Anterior cingulate cortex (tissue), 58 donors: ENCODE measurements at places on chromosomes 2 and 18.

GRCh38 chr18:46155641-46156051 lies 51.5 kb downstream of the HAUS1 start:
- DNase-seq: no peak

- no peak for DNase-seq
Observed at GRCh38 chr2:44722026-44722625, 219.4 kb upstream of the SIX3 start.

DNA sequence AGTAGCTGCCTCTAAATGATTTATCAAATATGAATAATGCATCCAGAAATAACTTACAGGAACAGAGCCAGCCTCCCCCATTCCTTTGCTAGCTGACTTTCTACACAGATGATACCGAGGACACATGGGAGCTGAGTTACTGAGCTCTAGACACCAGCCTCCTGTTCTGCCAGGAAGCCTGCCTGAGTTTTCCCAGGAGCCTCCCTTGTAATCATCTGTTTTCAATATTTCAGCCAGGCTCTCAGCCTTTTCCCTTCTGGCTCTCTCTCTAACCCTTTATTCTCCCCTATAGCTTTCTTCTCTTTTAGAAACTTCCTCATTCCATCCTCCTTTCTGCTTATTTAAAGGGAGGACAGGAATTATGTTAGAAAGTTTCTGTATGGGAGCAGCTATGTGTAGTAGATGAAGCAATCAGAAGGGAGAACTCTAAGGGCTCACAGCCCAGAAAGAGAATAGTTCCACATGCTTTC lies 911.6 kb downstream of the TDRD15 start:
- no peak for DNase-seq

- DNase-seq: no peak
Observed at GRCh38 chr2:210533389-210533788, 23.0 kb upstream of the CPS1 start.

GRCh38 chr2:19818543-19818942 lies 83.2 kb downstream of the TTC32 start:
- no peak for DNase-seq

DNA sequence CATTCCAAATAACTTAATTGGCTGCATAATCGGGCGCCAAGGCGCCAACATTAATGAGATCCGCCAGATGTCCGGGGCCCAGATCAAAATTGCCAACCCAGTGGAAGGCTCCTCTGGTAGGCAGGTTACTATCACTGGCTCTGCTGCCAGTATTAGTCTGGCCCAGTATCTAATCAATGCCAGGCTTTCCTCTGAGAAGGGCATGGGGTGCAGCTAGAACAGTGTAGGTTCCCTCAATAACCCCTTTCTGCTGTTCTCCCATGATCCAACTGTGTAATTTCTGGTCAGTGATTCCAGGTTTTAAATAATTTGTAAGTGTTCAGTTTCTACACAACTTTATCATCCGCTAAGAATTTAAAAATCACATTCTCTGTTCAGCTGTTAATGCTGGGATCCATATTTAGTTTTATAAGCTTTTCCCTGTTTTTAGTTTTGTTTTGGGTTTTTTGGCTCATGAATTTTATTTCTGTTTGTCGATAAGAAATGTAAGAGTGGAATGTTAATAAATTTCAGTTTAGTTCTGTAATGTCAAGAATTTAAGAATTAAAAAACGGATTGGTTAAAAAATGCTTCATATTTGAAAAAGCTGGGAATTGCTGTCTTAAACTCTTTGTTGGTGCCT lies 1.4 kb downstream of the PCBP1 start:
- no peak for DNase-seq
